Daoy (cell line): ENCODE measurements at places on chromosomes 6 and 20. TPM values are rescaled to one million over a fixed set of nuclear protein-coding genes. Genes with fewer than 3 reads are reported as not detected.

The NKX2-4 gene
- 3.8 and 7.3 TPM in 2 replicates for total RNA-seq

The ULBP3 gene
- total RNA-seq = 27.3 and 36.4 TPM in 2 replicates

The MYB gene
- total RNA-seq = 2.7 and 3.3 TPM in 2 replicates

The PBOV1 gene
- total RNA-seq = not detected in 2 replicates

DNA sequence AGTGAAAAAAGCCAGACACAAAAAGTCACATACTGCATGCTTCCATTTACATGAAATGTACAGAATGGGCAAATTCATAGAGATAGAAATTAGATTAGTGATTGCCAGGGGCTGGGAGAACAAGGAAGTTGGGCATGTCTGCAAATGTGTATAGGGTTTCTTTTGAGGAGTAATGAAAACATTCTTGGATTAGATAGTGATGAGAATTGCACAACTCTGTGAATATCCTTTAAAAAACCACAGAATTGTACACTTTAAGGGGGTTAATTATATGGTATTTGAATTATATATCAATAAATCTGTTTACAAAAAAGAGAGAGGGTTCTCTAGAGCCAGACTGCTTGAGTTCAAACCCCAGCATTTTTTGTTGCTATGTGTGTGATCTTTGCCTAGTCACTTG, 188.1 kb downstream of the CDC5L start:
- DNase-seq = no peak

DNA sequence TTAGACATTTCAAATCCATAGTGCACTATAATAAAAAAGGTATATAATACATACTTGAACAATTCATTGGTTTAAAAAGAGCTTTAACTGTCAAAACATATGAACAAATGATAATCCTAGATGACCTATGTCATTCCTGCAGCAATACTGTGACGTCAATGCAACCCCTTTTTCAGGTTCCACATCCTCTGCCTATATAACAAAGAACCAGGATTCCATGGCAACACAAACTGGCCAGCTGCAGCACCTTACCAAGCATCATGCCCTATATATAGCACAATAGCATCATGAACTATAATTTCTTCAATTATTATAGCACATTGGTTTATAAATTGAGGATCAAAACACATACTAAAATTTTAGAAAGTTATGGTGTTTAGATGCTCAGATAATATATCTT, 578 bp upstream of the PTCHD4 start:
- no peak for DNase-seq

The GNMT gene
- total RNA-seq = 1.5 TPM in 1 of 2 replicates, not detected in the other

DNA sequence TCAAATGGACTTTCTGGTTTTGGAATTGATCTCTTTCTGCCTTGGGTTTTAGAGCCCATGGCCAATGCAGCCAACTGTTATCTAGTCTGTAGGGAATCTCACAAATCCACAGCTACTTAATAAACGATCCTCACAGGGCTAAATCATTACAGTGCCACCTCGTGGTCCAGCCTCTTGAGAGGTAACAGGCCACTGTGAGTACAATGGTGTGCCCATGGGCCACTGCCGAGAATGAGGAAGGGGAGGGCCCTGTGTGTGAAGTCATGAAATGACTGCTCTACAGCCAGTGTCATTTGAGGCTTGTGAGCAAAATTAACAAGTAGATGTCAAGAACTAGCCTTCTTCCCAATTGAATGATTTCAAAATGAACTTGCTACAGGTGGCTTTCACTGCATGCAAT, 54.3 kb upstream of the GMPR start:
- peak; percentile 51 for DNase-seq

DNA sequence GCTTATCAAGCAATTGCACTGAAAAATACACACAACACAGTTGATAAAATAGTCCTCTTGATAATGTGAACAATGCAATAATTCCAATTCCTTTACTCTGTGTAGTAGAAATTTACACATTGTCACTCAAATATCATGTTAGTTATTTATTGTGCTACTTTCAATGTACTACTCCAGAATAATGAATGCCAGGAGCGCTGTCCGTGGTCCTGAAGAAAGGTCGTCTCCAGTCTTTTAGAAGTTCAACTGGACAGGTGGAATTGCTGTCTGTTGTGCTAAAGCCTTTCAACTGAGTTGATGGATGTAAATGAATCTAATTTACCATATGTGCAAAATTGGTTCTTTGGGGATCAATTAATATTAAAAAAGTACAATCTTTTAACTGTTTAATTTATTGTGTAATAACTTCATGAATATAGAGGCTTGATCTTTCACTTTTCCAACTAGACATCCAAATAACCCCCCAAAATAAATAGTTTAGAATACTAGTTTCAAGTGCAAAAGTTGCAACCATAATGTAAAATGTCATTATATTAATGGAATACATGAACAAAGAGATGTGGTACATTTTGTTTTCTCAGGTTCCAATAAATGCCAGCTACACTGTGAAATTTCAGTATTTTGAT, 3.2 kb downstream of the GRIK2 start:
- peak; percentile 4 for DNase-seq

GRCh38 chr6:142942238-142942637, 2.7 kb downstream of the HIVEP2 start:
- no peak for DNase-seq

DNA sequence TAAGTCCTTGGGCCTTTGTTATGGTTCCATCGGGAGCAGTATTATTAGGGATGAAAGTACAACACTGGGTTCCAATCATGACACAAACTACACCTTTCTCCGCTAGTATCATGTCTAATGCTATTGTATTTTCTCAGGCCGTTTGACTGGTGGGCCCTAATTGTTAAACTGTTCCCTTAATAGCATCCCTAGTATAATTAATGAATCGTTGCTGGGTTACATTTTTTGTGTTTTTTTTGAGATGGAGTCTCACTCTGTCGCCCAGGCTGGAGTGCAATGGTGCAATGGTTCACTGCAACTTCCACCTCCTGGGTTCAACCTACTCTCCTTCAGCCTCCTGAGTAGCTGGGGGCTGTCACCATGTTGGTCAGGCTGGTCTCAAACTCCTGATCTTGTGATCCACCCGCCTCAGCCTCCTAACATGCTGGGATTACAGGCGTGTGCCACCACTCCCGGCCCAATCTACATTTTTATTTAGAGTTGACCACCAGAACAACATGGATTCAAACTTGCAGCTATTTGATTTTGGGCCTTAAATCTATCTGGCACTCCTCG, 4.1 kb upstream of the ZNFX1 start:
- DNase-seq = no peak

GRCh38 chr6:2514965-2515543, 235.7 kb downstream of the MYLK4 start:
- DNase-seq = no peak

- peak; percentile 69 for DNase-seq
Measured at GRCh38 chr20:4546786-4547185, 174.9 kb upstream of the PRND start.

- DNase-seq = no peak
Measured at GRCh38 chr6:117601811-117602150, 530 bp downstream of the GOPC start.

DNA sequence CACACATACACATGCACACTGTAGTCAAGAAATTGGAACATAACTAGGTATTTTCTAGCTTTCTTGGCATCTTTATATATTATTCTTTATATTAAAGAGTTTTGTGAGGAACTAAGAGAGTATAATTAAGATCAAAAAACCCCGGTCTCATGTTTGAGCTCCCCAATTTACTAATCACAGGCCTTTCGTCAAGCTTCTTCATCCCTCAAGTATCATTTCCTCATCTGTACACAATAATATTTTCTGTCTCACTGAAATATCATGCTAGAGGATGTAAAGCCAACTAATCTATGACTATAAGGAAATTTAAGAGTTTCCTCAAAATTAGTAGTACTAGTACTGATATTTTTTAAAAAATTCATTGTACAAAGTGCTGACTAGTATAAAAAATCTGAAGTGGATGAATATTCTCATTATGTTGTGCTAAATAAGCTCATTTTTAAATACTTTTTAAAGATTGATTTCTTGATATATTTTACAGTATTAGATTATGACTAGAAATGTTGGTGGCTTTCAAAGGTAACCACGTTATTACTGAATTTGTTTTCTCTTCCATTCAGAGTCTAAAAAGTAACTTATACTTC, 28.0 kb downstream of the PEX3 start:
- DNase-seq = no peak

- DNase-seq = no peak
Measured at GRCh38 chr6:39432330-39433025, 110.0 kb upstream of the KCNK16 start.

The TP53TG5 gene
- total RNA-seq = not detected in 2 replicates

The SMOC2 gene
- not detected in 2 replicates for total RNA-seq

The THBD gene
- 5.1 and 5.4 TPM in 2 replicates for total RNA-seq

GRCh38 chr6:1552296-1552761, 57.4 kb upstream of the FOXC1 start:
- DNase-seq = no peak

- DNase-seq = no peak
Measured at GRCh38 chr6:76509397-76509796, 436.9 kb upstream of the IMPG1 start.

The BTNL2 gene
- total RNA-seq = not detected in 2 replicates

DNA sequence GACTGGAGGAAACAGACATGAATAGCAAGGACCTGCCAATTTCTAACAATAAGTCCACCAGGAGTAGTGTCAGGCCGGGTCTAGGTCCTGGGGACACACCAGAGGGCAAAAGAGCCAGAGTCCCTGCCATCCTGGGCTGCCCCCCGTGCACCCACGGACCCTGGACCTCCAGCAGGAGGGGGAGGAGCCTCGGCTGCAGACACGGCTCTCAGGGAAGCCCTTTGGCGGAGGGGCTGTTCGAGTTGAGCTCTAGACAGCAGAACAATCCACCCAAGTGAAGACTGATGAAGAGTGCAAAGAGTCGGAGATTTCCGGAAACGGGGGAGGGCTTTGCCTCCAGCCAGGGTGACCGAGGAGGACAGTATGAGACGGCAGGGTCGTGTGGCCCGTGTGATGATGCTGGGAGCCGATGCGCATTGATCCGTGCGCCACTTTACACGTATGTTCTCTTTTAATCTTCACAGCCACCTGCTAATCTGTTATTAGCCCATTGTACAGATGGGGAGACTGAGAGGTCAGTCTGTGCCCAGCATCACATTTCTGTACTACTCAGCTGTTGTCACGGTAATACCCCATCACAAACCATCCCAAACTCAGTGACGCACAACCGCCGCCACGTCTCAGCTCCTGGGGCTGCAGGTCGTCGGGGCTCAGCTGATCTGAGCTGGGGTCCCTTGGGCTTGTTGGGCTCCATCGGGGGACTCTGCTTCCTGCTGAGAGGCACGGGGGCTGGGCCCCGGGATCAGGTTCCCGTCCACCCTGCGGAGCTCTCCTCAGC, 502.0 kb downstream of the PREX1 start:
- DNase-seq = no peak

DNA sequence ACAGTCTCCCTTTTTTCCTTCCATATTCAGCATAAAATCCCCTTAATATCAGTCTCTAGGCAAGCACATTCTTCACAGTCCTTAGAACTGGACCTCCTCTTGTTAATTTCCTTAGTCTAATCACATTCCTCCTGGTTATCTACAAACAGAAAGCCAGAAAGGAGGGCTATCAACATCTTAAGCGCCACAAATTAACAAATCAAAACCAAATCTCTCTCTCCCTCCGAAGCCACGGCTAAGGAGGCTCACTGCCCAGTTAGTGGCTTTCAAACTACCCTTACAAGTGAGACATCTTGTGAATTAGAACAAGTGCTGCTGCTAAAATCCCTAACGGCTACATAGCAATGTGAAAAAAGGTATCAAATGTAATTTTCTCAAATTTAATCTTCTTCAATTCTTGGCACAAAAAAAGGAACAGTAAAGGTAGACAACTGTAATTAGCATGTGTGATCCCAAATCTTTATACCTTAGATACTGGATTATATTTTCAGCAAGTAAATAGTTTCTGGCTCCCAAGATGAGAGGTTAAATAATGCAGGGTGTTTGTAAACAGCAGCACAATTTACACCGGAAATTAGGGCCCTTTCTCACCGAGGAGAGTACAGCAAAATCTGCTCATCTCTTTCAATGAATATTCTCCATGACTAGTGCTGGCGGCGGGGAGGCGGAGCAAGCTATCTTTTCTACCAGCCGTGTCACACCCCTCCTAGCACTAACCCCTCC, 1.4 kb upstream of the TRIM39 start:
- peak; percentile 81 for DNase-seq

GRCh38 chr20:33662172-33662571, at the start of gene C20orf144:
TSS of gene C20orf144 (plus strand) at chr20:33662327. CDS start at chr20:33662346, 19 bp downstream.
- no peak for DNase-seq

DNA sequence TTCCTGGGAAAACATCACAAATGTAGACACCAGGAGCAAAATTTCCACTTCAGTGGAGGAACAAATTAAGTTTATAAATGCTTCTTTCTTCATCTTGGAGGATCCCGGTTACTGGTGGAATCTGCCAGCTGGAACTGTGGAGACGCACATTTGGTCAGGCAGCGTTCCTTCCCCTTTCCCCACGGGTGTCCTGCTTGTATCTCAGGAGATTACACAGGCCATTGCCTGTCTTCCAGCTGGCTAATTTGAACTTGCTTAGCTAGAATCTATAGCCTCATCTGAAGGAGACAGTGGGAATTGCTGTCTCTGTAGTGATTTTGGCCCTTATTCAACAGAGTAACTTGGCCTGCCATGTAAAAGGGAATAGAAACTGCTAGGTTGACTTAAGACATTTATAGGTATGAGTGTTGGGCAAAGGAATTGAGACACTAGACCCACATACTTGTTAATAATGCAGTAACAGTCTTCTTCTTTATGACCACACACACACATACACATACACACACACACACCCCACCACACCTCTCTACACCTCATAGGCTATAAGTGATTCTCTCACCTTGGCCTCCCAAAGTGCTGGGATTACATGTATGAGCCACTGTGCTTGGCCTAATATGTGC, 34.4 kb downstream of the TSBP1 start:
- no peak for DNase-seq

- no peak for DNase-seq
Measured at GRCh38 chr6:169038691-169039090, 215.0 kb downstream of the THBS2 start.

The TMEM244 gene
- 2.7 TPM in 1 of 2 replicates, not detected in the other for total RNA-seq

The PAX1 gene
- total RNA-seq = under 0.01 and 0.12 TPM in 2 replicates

The B3GALT4 gene
- total RNA-seq = 0.40 and 1.9 TPM in 2 replicates

DNA sequence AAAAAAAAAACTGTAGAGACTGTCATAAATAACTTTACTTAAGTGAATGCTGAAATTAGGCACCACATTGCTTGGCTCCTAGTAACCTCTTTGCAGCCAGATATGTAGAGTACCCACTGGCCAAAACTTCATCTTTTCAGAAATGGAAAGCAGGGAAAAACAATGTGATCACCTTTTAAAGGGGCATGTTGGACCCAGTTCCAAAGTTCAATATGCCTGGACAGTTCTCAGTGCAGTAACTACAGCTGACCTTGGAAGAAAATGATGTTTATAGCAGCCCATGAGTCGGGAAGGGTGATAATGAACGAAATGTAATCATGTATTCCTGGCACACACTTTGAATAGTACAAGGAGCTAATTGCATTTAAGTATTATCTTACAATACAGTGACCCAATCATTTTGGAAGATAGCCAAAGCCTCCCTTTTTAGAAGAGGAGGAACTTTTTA, 93.6 kb upstream of the TAB2 start:
- DNase-seq = no peak

- no peak for DNase-seq
Measured at GRCh38 chr6:167279766-167280446, 11.2 kb upstream of the UNC93A start.

The YWHAB gene
- 58.3 and 62.8 TPM in 2 replicates for total RNA-seq
